ENCODE measurements at places on chromosomes 5 and 9.

GRCh38 chr5:36264202-36264760, 22.6 kb upstream of the NADK2 start:
- DNase-seq: no peak

DNA sequence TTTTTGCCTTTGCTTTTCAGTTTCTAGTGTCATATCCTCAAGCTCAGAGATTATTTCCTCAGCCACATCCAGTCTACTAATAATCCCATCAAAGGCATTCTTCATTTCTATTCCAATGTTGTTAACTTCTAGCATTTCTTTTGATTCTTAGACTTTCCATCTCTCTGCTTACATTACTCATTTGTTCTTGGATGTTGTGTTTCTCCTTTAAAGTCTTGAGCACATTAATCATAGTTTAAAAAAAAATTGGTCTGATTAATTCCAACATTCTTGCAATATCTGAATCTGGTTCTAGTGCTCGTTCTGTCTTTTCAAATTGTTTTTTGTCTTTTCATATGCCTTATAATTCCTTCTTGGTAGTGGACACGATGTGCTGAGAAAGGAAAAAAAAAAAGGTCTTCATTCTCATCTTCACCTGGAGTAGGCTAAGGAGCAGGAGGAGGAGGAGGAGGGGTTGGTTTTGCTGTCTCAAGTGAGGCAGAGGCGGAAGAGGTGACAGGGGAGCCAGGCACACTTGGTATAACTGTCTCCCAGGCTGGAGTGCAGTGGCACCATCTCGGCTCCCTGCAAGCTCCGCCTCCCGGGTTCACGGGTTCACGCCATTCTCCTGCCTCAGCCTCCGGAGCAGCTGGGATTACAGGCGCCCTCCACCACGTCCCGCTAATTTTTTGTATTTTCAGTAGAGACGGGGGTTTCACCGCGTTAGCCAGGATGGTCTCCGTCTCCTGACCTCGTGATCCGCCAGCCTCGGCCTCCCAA, 16.3 kb downstream of the PRXL2C start:
- no peak for DNase-seq

- DNase-seq: no peak
These were observed 182.8 kb downstream of the SPOCK1 start for GRCh38 chr5:137316346-137316736.

- no peak for DNase-seq
These were observed 314.2 kb downstream of the CDK5RAP2 start for GRCh38 chr9:120265791-120266190.

- peak; percentile 7 for DNase-seq
These were observed 311.0 kb downstream of the AGTPBP1 start for GRCh38 chr9:85430659-85431338.

- no peak for DNase-seq
These were observed 330.3 kb upstream of the IRX1 start for GRCh38 chr5:3265131-3265885.

DNA sequence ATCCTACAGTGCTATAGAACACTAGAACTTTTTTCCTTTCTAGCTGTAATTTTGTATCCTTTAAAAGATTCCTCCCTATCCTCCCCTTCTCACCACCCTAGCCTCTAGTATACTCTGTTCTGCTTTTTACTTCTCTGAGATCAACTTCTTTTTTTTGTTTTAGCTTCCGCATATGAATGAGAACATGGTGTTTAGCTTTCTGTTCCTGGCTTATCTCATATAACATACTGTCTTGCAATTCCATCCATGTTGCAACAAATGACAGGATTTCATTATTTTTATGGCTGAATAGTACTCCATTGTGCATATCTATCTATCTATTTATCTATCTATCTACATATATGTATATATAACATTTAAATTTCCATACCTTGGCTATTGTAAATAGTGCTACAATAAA, 126.0 kb upstream of the MAN2A1 start:
- DNase-seq: no peak

DNA sequence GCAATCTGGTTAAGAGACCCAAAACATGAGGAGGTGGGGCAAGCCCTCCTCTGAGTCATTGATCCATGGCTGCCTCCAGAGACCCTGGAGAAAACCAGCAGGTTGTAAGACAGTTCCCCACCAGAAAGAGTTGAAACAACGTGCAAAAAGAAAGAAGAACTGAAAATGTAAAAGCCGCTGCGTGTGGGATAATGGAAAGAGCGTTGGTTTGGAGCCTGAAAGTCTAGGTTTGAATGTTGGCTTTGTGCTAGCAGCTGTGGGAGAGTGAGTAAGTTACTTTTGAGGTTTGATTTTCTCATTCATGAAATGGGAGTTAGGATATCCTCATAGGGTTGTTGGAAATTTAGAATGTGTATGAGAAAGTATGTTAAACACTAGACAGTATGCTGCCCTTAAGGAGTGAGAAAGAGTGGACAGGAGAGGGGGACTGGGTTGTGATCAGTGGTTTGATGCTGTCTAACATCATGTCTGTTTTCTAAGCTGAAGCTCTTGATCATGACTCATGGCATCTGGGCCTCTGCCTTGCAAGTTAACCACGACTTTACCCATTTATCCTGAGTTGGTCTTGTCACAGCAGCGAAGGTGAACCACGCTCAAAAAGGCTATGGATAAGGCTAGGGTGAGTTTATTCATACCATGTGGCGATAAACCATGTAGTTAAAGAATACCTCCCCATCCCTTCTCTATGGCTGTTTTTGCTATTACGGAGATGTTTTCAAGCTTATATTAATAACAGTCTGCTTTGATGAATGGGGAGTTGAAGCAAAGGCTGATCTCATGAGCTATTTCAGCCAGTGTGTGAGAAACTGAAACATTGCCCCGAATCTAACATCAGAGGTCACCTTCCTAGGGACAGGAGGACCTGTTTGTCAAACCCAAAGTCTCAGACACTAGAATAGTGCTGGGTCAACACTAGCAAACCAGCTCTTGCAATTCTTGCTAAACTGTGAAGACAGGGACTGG, 41.3 kb downstream of the ZNF366 start:
- DNase-seq: no peak

GRCh38 chr5:187617-188451, 3.5 kb upstream of the LRRC14B start:
- no peak for DNase-seq

- peak; percentile 35 for DNase-seq
These were observed 89.2 kb upstream of the PRLR start for GRCh38 chr5:35319333-35320002.

DNA sequence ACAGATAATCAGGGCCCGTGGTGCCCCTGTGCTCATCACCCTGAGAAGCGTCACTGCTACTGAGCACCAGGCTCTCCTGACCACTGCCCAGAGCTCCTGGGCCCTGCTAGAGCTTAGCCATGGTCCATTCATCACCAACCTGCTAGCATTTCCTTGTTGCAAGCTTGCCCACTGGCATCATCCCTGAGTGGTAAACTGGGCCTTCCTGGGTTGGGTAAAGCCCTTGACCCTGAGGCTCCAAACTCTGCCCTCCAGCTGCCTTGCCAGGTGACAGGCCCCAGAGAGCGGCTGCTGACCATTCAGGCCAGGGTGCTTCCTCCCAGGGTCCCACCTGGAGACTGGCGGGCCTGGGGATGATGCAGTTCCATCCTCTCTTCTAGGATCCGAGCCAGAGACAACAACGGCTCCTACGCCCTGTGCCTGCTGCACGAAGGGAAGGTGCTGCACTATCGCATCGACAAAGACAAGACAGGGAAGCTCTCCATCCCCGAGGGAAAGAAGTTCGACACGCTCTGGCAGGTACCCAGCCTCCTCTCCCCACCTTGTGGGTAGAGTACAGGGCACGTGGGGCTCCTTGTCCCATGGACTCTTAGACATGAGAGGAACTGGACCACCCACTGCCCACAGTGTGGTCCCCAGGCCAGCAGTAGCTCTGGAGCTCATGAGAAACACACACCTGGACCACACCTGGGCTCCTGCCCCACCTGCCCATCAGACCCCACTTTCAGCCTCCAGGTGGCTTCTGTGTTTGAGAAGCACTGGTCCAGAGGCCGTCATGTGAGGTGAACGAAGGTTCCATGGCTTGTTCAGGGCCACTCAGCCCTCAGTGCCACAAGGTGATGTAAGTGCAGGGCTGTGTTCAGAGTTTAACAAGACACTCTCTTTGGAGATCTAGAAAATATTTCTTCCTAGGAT, 60.5 kb downstream of the SYK start:
- DNase-seq: no peak

- no peak for DNase-seq
These were observed 8.0 kb upstream of the LAMC3 start for GRCh38 chr9:131001021-131001420.

DNA sequence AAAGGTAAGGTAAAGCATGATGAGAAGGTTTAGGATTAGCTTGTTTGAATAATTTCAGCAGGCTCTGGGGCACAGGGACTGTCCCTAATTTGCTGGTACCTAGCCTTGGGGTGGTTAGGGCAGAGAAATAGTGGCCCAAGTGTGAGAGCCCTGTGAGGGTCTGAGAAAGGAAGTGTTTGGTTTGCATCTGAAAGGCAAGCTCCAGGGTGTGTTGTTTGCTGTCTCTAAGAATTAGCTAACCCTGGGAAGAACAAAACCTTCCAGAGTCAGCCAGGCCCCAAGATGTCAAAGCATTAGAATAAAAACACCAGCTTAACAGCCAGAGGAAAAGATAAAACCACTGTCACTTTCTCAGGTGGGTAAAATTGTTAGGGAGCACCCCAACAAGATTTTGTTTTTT, 31.0 kb downstream of the TMEM252 start:
- DNase-seq: no peak

DNA sequence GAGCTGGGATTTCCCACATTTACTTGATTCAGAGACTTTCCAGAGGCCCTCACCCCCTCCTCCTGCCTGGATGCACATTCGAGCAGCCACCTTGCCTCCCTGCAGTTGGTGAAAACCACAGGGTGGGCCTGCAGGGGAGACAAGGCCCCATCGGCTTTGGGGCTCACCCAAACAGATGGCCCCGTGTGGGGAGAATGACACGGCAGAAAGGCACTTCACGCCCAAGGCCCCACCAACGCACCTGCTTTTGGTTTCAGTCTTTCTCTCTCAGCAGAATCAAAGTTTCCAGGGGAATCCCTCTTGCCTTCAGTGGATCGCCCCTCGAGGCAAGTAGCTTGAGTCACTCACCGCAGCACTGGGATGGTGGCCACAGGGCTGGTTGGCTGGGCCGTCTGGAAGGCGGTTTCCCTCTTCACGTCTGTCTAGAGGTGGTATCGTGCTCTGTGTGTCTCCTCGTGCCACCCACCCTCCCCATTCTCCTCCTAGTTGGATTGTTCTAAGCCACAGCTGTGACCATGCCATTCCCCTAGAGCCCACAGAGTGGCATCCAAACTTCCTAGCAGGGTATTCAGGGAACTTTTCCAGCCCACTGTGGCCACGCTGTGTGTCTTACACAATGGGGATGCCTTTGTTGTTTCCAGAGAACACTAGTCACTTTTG, 31.8 kb downstream of the SEC61B start:
- no peak for DNase-seq

- no peak for DNase-seq
These were observed 52.8 kb downstream of the ARL15 start for GRCh38 chr5:54257366-54258118.

GRCh38 chr5:89208811-89209210, 325.8 kb upstream of the MEF2C start:
- no peak for DNase-seq

GRCh38 chr5:145984072-145984471, 47.7 kb downstream of the SH3RF2 start:
- no peak for DNase-seq

DNA sequence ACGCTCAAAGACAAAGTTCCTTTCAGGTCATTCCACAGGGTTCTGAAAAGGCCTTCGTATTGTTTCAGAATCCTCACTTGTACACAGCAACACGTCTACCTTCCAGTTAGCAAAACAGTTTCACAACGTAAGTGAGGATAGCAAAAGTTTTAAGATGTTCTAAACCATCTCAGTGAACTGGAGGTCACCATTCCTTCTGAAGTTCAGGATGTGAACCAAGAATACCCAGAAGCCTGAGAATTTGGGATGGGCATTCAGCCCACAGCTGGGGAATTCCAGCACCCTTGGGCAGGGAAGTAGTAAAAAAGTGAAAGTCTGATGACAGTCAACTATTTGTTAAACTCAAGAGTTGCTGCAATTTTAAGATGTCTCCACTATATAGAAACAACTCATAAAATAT, 224.5 kb downstream of the BNC2 start:
- no peak for DNase-seq

GRCh38 chr9:113350107-113350661, 843 bp downstream of the BSPRY start:
- DNase-seq: no peak

- DNase-seq: no peak
These were observed 247.1 kb downstream of the PBX3 start for GRCh38 chr9:125994066-125994943.

DNA sequence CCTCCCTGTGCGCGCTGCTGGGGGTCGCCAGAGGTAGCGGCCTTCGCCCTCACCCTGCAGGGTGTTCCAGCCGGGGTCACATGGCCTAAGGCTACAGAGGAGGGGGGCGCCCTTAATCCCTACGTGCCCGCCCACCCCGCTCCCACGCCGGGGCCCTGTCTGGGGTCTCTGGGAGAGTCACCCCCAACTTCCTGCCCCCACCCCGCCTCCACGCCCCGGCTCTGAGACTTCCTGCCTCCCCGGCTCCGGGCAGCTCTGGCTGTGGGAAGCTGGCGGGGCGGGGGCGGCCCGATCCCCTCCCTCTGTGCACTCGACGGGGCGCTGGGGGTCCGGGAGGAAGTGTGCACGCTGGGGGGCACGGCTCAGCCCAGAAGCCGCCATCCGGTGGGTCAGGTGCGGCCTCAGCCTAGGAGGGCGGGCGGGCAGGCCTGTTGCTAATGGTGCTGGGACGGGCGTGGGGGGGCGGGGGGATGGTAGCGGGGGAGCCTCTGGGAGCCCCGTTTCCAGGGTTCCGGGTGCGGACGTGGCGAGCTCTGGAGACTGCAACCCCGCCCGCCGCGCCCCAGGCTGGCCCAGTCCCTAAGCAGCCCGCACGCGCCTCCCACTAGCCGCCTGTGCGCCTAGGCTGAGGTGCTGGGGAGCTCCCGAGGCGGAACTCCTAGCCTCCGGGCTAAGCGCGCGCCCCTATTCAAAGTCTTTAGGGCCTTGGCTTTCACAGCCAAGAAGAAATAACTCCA, 61.6 kb downstream of the CXXC5 start:
- no peak for DNase-seq

- DNase-seq: no peak
These were observed 6.1 kb upstream of the TNIP1 start for GRCh38 chr5:151086905-151087360.

- peak; percentile 54 for DNase-seq
These were observed 209.2 kb upstream of the PAPPA start for GRCh38 chr9:115944166-115944948.

GRCh38 chr9:87678650-87679355, 47.1 kb upstream of the CTSL start:
- DNase-seq: peak; percentile 80

GRCh38 chr5:118548761-118549720, 439.3 kb downstream of the DTWD2 start:
- DNase-seq: no peak

DNA sequence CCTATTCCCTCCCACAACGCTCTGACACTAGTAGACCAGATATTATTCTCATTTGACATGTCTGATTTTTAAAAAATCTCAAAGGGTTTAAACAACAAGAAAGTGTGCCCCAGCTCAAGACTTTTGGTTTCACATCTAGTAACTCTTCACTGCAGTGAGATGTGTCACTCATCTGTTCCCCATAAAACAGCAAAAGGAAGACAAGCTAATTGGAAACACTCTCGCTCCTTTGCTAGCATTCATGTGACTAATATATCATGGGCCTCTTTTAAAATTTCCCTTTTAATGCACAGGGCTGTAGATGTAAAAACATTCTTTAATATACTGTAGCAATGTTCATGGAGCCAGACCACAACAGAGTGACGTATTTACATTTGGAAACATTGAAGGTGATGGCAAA, 372.6 kb downstream of the ZNF608 start:
- no peak for DNase-seq

GRCh38 chr5:98259595-98259994, 513.9 kb upstream of the RGMB start:
- no peak for DNase-seq

Data from muscle of arm (tissue), 14 donors.